Tibial nerve (tissue), 4 donors: ENCODE measurements at places on chromosomes 1 and 21.

DNA sequence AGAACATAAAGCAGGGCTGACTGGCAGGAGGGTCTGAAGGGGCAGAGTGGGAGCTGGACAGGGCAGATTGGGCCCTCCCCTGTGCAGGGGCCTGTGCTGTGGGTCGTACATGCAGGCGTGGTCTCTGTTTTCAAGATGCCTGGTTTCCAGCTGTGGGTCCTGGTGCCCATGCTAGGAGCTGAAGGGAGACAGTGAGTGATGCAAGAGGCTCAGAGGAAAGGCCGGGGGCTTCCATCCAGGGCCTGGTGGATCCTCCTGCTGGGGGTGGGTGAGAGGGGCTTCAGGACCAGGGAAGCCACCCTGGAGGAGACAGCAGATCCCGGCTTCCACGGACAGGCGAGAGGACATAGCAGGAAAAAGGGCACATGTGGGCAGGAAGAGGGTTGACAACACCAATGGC lies 349.0 kb upstream of the VAMP3 start:
- DNase-seq, result no peak

- no peak for DNase-seq
Observed at GRCh38 chr1:175449306-175449705, 256.7 kb upstream of the KIAA0040 start.

DNA sequence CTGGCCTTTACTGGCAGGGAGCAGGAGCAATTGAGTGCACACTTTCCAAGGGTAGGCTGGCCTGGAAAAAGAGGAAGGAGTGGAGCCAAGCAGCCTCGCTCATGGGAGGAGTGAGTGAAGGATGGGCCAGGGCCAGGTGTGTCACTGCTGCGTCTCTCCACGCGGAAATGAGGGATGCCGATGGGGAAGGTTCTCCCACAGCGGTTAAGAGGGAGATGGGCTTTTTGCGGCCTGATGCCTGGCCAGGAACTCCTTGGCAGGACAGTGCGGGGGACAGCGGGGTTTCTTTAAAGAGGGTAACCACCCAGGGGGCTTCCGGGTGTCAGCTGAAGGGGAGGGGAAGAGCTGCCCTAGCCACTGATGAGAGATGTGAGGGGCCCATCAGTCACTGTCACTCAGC lies 82.4 kb downstream of the PTPRU start:
- no peak for DNase-seq

- no peak for DNase-seq
Observed at GRCh38 chr1:178796013-178796412, 71.0 kb downstream of the RALGPS2 start.

- DNase-seq, result no peak
Observed at GRCh38 chr1:210731193-210731592, 402.5 kb downstream of the HHAT start.

GRCh38 chr1:85624361-85624760 lies 43.8 kb downstream of the CCN1 start:
- no peak for DNase-seq

DNA sequence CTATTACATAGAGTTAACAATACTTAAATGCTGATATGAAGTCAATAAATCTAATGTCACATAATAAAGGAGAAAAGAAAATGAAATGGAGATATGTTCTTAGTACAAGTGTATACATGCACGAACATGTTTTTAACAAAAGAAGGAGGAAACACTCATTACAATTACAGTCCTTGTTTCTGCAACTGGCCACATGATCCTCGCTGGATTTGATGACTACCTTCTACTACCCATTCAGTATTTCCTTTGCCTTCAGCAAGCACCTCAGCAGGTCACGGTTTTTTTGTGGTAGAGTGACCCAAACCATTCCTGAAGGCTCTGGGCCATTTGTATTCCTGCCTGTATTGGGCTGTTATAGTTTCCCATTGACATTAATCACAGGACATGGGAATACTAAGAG lies 172.8 kb upstream of the CXADR start:
- no peak for DNase-seq

- no peak for DNase-seq
Observed at GRCh38 chr1:58823481-58824010, 39.7 kb upstream of the JUN start.
